Fibroblast of skin of right biceps (primary cell): ENCODE measurements at places on chromosomes 3 and 15.

DNA sequence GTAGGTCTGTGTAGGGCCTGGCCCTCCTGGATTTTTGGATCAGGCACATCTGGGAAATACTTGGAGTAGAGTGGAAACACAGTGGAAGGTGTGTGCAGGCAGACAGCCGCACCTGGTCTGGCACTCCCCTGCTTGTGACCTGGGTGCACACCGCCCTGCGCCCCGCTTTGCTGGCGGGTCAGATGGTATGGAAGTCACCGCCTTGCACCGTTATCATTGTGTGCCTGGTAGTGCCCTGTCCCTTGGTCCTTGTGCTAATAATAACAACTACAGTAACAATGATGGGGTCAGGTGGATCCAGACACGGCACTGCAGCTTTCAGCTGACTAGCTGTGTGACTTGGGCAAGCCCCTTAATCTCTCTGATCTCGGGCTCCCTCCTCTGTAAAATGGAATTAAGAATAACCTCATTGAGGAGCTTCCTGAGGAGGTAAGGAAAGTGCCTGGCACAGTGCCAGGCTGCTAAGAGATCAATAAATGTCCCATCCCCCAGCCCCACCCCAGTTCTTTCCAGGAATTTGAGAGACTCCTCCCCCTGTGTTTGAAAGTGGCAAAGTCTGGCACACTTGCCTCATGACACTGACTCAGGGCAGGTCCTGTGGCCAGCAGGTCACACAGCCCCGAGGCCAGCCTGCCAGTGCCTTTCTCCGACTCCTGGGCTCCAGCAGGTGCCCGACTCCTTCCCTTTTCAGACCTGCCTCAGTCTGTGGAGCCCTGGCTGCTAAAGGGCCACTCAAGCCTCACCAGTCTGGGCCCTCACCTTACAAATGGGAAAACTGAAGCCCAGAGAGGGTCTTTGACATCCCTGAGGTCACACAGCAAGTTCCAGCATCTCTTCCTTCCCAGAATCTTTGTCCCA lies 9.8 kb downstream of the ISG20 start:
- DNase-seq, result no peak

DNA sequence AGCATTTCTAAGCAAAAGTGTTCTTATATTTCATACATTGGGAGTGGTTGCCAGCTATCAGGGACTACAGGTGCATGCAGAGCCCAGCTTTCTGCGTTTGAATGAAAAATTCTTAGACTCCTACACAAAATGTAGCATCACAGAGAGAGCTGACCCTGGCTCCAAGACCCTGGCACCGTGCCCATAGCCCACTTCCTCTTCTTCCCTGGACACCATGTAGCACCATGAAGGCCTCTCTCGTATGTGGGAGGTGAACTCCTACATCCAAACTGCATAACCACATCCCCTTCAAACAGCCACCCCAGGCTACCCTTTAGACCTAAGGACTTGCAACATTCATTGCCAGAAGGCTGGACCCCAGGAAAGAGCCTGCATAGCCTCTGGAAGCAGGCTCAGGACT lies 35.8 kb upstream of the ATOSA start:
- no peak for DNase-seq

DNA sequence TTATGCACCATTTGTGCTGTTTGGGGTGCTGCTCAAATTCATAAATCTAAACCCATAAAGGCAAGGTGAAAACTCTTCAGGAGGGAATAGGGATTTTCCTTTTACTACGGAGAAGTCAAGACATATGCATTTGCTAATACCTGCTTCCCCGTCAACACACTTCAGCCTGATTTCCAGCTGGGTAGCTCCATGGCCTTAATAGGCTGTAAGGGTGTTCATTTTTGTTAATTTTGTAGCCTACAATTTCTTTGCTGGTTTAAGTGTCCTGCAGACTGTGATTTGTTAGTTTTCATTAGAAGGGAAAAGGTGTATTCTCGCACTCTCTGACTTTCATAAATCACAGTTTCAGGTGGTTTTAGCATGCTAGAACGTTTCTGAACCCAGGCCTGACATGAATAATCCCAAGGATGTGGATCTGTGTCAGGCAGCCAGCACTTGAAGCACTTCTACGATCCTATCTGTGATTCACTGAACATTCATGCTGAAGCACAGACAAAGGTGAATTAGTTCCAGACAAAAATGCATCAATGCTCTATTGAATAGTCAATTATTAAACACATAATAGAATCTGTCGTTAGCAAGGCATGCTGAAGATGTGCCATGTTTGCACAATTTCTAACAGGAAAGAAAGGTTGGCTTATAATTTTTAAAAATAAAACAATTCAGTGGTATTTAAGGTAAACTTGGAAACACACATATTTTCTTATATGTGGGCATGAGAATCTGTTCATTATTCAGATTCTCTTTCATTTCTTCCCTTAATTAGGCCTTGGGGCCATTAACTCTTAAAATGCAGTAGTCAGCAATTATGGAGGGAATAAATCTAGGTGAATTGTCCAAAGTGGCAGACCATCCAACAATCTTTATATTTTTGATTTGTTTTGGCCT lies 17.9 kb upstream of the NMNAT3 start:
- no peak for DNase-seq

DNA sequence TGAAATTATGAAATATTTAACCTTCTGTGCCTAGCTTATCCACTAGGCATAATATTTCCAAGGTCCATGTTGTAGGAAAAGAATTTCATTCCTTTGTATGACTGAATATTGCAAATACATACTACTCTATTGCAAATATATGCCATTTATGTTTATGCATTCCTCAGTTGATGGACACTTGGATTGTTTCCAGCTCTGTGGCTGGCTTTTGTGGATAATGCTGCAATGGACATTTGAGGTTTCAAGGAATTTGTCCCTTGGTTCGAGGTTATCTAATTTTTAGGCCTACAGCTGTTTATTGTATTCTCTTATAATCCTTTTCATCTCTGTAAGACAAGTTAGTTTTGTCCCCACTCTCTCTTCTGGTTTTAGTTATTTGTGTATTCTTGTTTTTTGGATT lies 7.7 kb upstream of the AADACL2 start:
- peak; percentile 42 for DNase-seq

- DNase-seq, result no peak
Measured at GRCh38 chr3:14988988-14989394, 41.6 kb downstream of the NR2C2 start.

DNA sequence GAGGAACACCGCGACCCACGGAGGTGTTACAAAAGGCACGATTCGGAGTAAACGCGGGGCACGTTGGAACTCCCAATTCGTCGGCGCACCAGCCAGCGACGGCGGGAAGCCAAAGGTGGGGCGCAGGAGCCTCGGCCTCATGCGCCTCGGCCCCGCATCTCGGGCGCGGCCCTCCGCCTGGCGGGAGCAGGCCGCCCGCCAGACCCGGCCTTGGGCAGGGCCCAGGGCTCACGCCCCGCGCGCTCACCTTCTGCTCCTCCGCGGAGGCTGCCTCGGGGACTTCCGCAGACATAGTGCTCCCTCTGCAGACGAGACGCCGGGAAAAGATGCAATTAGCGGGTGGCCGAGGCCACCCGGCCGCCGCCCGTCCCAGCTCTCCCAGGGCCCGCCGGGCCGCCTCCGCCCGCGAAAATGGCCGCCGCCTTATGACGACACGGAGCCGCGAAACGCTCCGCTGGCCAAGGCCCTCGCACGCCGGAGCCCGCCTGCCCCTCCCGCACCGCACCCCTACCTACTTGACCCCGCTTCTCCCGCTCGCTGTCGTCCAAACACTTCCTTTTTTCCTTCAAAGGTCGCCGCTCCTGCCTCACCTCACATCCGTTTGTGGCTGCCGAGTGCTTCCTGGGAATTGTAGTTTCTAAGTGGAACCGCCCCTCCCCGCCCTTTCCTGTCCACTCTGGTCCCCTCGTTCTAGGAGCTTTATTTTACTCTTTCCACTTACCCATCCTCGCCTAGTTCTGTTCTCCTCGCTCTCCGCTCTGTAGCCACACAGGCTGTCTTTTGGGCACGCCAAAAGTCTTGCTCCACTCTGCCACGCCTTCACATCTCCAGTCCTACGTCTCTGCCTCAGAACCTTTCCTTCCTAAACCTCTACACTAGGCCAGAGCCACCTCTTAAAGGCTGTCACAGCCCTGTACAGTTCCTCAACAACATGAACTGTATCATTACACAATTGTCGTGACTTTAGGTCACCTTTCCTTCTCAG lies at the start of gene ARPP19:
ARPP19 (minus strand) TSS at position 430 of the 985 bp plus-strand sequence; CDS start at position 292, 138 bp downstream.
- DNase-seq, result peak; percentile 93

- DNase-seq, result peak; percentile 54
Measured at GRCh38 chr3:86954747-86955146, 36.2 kb downstream of the VGLL3 start.

- peak; percentile 61 for DNase-seq
Measured at GRCh38 chr15:38905632-38906031, 341.0 kb upstream of the RASGRP1 start.

- DNase-seq, result no peak
Measured at GRCh38 chr3:148878095-148878494, 13.0 kb downstream of the CPA3 start.

DNA sequence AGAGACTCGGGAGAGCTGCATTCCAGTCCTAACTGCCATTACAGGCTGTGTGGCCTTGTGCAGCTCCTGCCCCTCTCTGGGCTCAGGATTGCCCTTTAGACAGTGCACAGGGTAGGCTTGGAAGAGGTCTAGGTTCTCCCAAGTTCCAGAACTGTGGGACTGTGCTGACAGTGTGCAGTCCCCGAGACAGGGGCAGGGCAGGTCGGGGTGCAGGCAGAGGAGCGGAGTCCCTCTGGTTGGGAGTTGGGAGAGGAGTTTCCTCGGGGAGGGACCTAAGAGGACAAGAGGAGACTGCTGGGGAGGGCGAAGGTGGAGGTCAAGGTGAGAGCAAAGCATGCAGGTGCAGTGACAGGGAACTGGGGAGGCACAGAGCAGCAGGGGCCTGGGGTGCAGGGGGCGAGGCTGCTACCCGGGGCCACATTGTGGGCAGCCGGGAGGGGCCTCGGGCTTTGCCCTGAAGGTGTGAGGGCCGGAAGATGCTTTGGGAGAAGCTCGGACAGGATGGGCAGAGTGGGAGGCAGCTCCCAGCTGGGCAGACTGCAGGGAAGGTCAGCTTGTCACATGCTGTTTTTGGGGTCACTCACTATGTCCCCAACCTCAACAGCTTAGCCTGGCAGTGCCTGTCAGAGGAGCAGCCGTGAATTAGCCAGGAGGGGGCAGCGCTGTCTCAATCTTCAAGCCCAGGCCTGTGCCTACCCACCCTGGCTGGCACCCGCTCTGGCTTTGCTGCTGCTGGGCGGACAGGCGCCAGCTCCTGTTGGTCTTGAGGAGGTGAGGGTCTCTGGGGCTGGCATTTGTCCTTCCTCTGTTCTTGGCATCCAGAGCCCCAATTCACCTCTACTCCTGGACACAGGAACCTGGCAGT lies 15.4 kb upstream of the CSPG4 start:
- DNase-seq, result peak; percentile 29
